ENCODE measurements at places on chromosomes 12 and 14.

GRCh38 chr14:35284506-35284905 lies 7.7 kb upstream of the PSMA6 start:
- DNase-seq, result no peak

DNA sequence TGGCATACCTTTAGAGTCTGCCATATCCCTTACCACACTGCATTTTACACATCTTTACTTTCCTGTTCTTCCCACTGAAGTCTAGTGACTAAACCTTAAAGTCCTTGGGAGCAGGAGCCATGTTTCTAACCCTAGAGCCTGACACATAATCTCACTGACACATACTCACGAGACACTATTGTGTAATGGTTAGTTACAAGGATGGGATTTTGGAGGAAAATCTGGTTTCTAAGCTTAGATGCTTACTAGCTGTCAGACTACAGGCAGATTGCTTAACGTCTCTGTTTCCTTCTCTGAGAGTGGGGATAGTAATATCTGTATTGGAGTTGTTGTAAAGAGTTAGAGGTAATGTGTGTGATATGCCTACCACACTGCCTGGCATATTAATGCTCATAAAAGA lies 6.2 kb upstream of the DYRK4 start:
- DNase-seq, result no peak

DNA sequence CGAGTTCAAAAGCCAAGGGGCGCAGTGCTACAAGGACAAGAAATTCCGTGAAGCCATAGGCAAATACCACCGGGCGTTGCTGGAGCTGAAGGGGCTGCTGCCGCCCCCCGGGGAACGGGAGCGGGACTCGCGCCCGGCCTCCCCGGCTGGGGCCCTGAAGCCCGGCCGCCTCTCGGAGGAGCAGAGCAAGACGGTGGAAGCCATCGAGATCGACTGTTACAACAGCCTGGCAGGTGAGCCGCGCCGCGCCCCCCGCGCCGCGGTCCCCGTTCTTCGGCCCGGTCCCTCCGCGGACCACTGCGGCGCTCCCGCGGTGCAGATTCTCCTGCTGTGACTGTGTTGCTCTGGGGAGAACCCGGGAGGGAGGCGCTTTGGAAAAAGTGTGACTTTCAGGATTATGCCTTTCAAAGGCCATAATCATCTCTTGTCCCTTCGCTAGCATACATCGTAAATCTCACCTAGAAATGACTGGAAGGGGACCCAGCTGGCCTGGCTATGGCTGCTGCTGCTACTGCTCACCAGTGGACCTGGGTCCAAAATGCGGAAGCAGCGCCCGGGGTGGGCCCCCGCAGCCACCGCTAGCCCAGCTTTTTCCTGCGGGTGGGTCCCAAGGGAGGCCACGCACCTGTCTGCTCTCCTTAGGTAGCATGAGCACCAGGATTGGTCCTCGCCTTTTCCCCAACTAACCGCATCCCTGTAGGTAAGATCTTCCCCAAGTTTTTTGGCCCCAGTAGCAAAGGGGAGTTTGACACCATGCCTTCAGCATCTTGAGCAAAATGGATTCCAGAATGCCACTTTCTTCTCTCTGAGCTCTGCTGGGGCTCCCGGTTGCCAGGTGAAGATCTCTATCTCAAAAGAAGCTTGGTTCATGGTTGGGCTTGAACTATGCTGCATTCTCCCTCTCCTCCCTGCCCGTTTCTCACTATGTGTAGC lies 853 bp downstream of the TTC9 start:
- peak; percentile 63 for DNase-seq

GRCh38 chr12:78725951-78726580 lies 138.5 kb upstream of the SYT1 start:
- DNase-seq, result peak; percentile 20

DNA sequence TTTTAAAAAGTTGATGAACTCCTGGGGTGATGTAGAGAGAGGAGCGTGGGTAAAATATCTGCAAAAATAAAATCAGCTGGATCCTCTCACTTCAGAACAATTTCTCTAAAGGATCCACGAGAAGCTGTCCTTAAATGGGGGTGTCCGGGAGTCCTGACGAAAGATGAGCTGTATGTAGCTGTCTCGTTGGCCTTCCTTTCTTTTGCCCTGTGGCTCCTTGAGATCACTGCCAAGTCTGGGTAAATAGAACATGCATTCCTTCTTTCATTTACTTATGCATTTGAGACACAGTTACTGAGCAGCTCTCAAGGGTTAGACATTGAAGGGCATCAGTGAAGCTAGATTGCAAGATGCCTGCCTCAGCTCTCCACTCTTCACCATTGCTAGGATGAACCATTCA lies 35.2 kb upstream of the TXNRD1 start:
- DNase-seq, result no peak

DNA sequence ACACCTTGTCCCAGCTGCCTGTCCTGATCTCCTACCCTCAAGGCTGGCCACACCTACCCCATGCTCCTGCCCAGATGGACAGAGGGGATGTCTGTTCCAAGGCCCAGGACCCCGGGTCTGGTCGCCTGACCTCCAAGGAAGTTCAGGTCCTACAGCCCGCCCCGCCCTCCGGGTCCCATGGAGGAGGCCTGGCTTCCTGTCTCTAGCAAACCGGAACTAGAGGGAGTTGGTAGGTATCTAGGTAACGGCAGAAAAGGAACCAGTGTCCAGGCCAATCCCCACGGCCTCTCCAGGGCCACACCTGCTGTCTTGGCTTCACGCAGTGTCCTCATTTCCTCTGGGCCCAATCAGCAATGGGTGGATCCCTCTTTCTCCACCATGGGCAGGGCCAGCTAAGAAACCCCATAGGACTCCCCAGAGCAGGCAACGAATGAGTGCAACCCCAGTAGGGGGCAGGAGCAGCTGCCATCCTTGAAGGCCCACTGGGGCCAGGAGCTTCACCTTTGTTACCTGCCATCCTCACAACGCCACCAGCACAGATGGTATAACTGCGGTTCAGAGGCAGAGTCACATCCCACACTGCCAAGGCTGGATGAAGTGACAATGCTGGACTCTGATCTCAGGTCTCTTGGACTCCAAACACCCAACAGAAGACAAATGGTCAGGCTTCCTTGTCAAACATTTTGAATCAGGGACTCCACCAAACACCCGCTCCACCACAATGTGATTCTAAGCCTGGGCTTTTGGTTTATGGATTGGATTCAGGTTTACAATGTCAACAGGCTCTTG lies 25.1 kb upstream of the RPLP0 start:
- no peak for DNase-seq

GRCh38 chr12:43407816-43408645 lies 144.0 kb downstream of the ADAMTS20 start:
- no peak for DNase-seq

DNA sequence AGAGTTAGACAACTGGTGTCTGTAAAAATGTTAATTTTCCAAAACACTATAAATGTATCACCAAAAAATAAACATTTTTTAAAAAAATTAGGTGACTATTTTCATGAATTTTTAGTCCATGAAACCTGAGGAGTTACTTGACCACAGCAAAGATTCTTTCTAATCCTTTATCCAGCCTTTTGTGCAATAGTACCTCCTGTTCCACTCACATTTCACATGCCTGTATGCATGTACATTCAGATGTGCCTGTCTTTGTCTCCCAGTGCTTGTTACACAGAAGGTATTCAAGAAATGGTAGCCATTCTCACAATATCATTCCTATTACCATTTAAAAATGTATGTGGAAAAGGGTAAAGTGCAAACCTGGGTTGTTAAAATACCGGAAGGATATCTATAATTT lies 857.0 kb downstream of the DIO2 start:
- no peak for DNase-seq

- DNase-seq, result no peak
These were observed 223.2 kb downstream of the KTN1 start for GRCh38 chr14:55802986-55803872.

GRCh38 chr12:99200711-99201384 lies 446.7 kb upstream of the GARIN6 start:
- no peak for DNase-seq

All from NCI-H1092 treated with DMSO at 0.1 percent for 48 hours (cell line).